ENCODE measurements at places on chromosomes 6 and 20. TPM values are rescaled to one million over a fixed set of nuclear protein-coding genes. Genes with fewer than 3 reads are reported as not detected.

VSX1 gene
- total RNA-seq: not detected

GUCA1A gene
- not detected for total RNA-seq

LY86 gene
- total RNA-seq: not detected

JPH2 gene
- 9.7 TPM for total RNA-seq

LIME1 gene
- 32.0 TPM for total RNA-seq

EPB41L1 gene
- 19.2 TPM for total RNA-seq

KIF25 gene
- total RNA-seq: not detected

HUS1B gene
- total RNA-seq: not detected

SCGN gene
- not detected for total RNA-seq

PHACTR3 gene
- not detected for total RNA-seq

Measured in GM23248 (cell line).